ENCODE measurements at places on chromosomes 16 and 17. TPM values are rescaled to one million over a fixed set of nuclear protein-coding genes. Genes with fewer than 3 reads are reported as not detected.

The MMP28 gene
- total RNA-seq: 12.8 TPM

The NPIPA1 gene
- 133 TPM for total RNA-seq

DNA sequence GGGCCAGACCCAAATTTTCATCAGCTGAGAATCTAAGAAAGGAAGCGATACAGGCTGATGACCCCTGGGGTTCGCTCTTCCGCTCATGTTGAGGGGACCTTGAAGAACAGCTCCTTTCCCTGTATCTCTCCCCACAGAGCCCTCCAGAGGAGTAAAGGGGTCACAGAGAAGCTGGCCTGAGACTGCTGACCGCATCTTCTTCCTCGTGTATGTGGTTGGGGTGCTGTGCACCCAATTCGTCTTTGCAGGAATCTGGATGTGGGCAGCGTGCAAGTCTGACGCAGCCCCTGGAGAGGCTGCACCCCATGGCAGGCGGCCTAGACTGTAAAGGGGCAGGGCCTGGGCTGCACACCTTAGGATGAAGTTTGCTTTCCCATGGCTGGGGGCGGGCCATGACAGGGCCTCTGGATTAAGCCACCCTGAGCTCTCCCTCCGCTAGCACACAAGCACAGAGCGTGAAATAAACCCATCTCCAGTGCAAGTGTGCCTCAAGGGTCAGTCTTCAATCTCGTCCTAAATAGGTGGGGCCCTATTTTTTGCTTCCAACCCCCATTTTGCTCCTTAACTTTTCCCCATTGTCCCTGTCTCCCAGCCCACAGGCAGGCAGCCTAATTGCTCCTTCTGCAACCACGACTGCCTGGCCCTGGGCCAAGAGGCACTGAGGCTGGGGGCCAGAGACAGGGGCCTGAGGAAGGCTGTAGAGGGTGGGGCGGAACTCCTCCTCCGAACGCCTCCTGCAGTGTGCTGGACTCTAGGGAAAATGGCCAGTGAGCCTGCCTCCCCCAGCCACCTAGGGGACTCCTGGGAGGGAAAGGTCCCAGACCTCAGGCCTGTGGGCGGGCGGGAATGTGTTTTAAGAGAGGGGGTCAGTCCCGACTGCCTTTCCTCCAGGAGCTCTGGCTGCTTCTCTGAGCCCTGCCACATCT lies 3.6 kb downstream of the ZACN start:
- DNase-seq: no peak
- H3K4me1 ChIP-seq: no peaks in the 10 kb centered on the region
- H3K27ac ChIP-seq: no peak overlapping the region
- no peaks in the 10 kb centered on the region for H3K27me3 ChIP-seq

GRCh38 chr16:88550246-88550661 lies 19.9 kb upstream of the ZC3H18 start:
- H3K4me1 ChIP-seq: no peaks in the 10 kb centered on the region
- H3K36me3 ChIP-seq: no peaks in the 10 kb centered on the region
- no peaks in the 10 kb centered on the region for H3K27me3 ChIP-seq
- DNase-seq: no peak
- H3K27ac ChIP-seq: no peak overlapping the region

DNA sequence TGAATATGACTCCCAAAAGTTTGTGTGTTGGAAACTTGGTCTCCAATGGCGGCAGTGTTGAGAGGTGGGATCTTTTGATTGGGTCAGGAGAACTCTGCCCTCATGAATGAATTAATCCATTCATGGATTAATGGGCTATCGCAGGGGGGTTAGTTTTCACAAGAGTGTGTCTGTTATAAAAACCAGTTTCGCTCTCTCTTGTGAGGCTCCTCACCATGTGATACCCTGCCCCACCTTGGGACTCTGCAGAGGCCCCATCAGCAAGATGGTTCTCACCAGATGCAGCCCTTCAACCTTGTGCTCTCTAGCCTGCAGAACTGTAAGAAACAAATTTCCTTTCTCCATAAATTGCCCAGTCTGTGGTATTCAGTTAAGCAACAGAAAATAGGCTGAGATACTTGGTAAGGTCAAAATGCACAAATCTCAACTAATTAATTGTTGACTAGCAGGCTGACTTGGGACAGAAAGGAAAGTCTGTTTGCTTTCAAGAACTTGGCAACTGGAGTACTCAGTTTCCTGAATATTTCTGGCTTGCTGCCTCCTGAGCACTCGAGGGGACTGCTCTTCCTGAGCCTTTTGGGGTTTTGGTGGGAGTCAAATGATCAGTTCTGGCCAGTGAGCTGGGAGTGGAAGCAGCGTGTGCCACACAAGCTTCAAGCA lies 13.8 kb upstream of the CCL17 start:
- H3K4me3 ChIP-seq: no peak overlapping the region
- H3K36me3 ChIP-seq: no peaks in the 10 kb centered on the region
- H3K27ac ChIP-seq: no peak overlapping the region
- no peak for DNase-seq

GRCh38 chr17:1890758-1891450 lies 61.1 kb downstream of the RPA1 start:
- H3K27me3 ChIP-seq: no peaks in the 10 kb centered on the region
- no peak overlapping the region for H3K27ac ChIP-seq
- H3K4me1 ChIP-seq: no peaks in the 10 kb centered on the region

Data from prostate gland (tissue), 2 donors.